ENCODE measurements at places on chromosomes 7 and 10.

DNA sequence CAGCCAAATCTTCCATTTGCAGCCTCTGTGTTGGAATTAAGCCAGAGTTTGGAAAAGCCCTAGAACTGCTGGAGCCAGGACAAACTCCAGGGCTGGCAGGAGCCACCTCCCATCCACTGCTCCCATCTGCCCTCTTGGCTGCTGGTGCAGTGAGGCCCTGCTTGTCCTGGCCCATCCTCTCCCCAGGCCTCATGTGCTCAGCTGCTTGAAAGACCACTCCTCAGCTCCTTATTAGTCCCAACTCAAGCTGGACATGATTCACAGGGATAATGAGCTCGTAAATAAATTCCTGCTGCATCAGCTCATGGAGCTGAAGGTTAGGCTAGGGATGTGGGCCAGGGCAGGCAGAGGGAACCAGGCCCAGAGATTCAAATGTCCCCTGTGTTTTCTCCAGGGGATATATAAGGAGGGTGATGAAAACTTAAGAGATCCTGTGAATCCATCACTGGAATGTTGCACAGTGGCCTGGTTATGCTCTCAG is 282.8 kb downstream of the RPS24 start:
- DNase-seq, result no peak

DNA sequence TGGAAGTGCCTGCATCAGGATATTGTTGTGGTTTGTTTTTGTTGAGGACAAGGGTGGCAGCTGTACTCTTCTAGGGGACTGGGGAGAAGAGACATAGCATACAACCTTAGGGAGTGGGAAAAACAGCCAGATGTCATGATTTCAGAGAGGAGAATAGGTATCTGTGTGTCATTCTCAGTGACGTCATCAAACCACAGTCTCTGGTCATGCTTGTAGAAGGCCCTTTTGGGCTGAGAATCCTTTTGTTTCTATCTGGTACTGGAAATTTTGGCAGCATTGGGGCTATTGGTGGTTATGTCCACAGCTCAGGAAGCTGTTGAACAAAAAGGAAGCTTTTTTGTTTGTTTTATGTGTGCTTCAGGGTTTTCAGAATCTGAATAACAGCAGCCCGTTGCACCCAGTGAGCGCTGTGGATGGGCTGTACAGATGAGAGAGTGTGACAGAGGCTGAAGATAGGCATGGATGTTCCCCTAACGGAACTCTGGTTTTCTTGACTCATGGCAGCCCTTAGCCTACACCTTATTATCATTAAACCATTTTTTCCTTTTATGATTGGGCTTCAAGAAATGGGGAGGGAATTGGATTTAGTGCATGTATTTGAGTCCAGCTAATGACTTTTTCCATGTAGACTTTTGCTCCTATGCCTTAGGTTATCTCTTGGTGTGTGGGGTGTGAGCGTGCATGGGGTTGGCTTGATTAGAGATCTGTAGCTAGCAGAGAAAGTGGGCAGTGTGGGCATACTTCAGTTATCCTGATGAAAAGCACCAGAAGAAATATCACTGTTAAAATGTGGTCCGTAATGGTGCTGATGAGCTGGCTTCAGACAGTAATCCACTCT is 65.7 kb downstream of the SND1 start:
- DNase-seq, result no peak

DNA sequence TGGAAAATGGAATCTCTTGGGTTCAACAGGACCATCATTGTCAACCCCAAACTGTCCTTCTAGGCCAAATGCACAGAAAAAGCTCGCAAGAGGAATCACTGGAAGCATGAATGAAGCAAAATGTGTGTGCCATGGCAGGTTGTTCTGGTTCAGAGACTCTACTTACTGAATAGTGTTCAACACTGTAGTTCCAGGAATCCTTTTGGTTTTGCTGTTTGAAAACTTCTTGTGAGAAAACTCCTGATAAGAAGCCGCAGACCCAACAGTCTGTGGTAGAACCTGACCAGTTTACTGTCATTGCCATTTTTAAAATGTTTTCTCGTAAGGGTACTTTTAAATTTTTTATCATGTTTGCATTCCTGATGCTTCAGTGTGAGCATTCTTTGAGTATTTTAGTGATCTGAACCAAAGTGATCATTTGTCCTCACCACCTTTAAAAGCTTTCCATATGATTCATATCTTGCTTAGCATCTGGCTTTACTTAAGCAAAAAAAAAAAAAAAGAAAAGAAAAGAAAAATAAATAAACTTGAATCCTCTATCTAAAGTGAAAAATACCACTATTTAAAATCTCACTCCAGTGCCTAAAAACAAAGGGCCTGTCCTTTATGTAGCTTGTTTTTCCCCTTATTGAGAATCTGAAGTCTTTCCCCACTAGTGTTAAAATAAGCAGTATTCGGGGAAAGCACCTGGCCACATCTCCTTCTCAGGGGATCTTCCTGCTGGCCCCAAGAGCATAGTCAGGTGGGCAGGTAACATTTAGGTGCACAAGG is 92.4 kb downstream of the WNT2 start:
- no peak for DNase-seq

DNA sequence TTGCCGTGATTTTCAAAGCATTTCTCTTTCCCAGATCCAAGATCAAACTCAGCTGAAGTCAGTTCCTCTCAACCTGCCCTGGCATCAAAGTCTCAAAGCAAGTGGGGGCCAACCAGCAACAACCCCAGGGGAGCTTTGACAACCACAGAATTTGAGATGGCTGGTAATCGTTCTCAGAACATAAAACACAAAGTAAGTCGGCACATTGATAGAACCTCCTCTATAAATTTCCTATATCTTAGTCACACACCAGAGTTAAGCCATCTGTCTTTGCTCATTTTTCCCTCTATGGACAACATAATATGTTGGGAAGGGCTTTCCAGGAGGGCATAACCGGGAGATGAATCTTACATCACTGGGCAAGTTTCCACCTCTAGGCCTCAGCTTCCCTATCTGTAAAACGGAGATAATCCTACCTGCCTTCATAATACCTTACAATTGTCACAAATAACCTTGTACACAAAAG is 1.2 kb upstream of the DNAJC9 start:
- DNase-seq, result no peak

- DNase-seq, result no peak
These were observed 27.0 kb downstream of the KCNH2 start for GRCh38 chr7:150951181-150951520.

DNA sequence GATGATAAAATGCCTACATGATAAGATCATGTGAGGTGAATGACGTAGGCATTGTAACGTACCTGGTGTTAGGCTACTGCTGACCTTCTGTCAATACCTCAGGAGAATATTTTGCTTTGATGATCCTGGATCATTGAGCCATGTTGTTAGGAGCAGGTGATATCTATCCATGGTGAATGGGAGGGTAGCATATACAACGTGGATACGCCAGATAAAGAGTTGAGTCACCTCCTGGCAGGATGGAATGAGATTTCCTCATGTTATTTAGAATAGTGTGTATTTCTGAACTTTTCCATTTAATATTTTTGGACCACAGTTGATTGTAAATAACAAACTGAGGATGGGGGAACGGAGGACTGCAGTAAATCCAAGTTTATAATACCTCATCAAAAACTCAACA is 11.8 kb upstream of the CLDN12 start:
- DNase-seq, result no peak

GRCh38 chr10:11338160-11338844 is 273.1 kb downstream of the USP6NL start:
- DNase-seq, result no peak

DNA sequence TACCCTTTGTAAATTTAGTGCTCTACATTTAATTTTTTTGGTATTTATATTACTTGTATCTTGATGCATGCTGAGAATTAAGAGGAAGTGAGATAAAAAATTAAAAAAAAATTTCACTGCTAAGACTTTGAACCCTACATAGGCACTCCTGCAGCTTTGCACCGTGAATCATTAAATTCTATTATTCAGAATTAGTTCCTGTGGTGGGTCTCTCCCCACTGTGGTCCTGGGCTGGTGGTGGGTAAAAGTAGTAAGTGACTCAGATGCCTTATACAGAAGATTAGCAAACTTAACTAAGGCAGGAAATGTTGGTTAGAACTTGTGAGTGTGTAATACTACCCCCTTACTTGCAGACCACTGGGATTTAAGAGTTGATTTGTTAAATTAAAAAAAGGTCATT is 72.6 kb downstream of the AP3M1 start:
- DNase-seq, result peak; percentile 35

DNA sequence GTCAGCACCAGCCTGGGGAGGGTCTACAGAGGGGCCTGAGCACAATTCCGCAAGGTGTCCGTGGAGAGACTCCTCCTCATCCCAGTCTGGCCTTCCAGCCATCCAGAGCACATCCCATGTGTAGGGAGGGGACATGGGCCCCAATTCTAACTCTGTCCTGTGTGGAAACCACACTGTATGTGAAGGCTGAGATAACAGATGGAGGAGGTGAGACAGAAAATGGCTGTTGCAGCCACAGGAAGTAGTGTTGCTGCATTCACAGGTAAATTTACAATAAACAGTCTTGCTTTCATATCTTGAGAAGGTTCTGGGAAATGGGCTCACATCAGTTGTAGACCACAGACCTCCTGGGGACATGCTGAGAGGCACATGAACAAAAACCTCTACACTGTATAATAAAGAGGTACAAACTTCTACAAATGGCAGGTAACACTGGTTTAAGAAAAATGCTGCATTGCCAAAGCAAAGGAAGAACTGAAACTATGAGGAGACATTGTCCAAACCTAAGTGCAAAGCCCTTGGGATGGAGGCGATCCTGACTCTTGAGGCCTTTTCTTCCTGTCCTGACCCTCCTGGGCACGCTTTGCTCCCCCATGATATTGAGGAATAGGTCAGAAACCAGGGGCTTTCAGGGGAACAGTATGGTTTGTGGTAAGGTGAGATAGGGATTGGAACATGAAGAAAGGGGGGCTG is 21.6 kb upstream of the GIMAP2 start:
- DNase-seq, result no peak

DNA sequence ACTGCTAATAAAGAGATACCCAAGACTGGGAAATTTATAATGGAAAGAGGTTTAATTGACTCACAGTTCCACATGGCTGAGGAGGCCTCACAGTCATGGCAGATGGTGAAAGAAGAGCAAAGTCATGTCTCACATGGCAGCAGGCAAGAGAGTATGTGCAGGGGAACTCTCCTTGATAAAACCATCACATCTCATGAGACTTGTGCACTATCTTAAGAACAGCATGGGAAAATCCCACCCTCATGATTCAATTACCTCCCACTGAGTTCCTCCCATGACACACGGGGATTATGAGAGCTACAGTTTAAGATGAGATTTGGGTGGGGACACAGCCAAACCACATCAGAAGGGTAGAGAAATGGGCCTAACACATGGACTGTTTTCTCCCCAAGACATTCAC is 156.3 kb downstream of the CCDC71L start:
- DNase-seq, result no peak

- DNase-seq, result no peak
These were observed 105.6 kb downstream of the APBB1IP start for GRCh38 chr10:26543567-26544306.

- no peak for DNase-seq
These were observed 142.3 kb upstream of the EFCAB10 start for GRCh38 chr7:105723572-105723971.

DNA sequence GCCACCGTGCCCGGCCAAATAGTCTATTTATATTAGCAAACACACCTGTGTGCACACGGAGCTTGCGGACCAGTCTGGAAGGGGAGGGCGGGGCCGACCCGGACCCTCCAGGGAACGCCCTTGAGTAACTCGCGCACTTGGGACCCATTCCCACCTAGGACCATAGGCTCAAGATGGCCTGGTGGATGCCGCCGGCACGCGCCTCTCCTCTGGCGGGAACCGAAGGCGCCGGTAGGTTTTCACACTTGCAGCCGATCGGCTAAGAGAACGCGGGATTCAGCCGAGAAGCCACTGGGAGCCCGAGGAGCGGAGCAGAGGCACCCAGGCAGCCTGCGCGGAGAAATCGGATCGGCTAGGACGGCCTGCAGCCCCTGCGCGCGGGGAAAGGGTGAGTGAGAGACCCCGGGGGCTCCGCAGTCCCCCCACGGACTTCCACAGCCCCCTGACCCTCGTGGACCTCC is 18.9 kb downstream of the IFT22 start:
- no peak for DNase-seq

- no peak for DNase-seq
These were observed 43.4 kb downstream of the PRPS1L1 start for GRCh38 chr7:17984288-17984687.

DNA sequence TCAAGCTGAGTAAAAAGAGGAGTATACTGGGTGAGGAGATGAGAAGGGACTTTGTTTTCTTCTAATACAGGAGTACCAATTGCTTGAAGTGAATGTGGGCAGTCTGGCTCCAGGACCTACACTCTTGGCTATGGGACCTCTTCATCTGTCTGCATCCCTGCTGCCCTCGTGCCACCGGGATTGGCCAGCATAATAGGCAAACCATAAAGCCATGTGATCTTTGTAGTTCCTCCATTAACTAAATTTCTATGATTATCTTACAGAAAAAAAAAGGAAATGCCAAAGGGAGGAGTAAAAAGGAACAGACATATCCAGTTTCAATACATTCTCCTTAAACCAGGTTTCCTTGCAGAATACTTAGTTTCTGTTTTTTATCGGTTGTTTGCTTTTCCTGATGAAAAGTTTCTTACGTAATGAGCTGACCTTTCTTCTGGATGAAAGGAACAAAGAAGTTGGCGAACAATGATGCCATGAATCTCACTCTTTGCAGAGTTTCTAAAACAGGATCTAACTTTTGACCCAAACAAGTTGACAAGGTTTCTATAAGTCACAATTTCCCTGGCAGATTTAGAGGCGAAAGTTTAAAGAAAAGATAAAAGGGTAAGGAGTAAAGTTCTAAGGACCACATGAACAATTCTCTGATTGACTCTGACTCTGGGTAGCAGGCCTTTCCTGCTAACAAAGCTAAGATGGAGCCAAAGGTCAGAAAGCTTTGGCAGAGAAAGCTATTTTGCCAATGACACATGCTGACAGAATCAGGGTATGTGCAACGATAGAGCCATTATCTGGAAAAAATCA is 54.1 kb downstream of the LAMB1 start:
- DNase-seq, result no peak

DNA sequence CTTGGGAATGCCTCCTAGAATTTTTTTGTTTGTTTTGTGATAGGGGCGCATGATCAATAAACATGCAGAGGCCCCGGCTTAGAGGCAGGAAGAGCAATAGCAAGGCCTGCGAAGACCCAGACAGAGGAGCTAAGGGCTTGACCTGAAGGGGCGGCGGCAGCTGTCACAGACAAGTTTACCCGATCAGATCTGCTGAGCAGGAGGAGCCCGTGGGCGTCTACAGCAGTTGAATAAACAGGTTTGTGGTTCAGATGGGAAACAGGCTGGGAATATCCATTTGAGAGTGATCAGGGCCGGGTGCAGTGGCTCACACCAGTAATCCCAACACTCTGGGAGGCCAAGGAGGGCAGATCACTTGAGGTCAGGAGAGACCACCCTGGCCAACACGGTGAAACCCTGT is 126.0 kb upstream of the CALN1 start:
- no peak for DNase-seq

Measured in stimulated activated CD8-positive, alpha-beta memory T cell treated with anti-CD3 and anti-CD28 coated beads, Interleukin-15, amount 100 ng/mL, for 4 hours (primary cell).